ENCODE measurements at places on chromosomes 3 and 15. TPM values are rescaled to one million over a fixed set of nuclear protein-coding genes. Genes with fewer than 3 reads are reported as not detected.

ARMC8 gene
- total RNA-seq, result 55.8 TPM

MESD gene
- 28.1 TPM for total RNA-seq

SEMA3G gene
- total RNA-seq, result not detected

LPP gene
- 39.7 TPM for total RNA-seq

SPPL2A gene
- total RNA-seq, result 91.6 TPM

RTP1 gene
- total RNA-seq, result not detected

ARL8B gene
- 54.0 TPM for total RNA-seq

LRRN1 gene
- total RNA-seq, result not detected

LRRIQ4 gene
- 0.15 TPM for total RNA-seq

MITF gene
- 0.44 TPM for total RNA-seq

ERC2 gene
- total RNA-seq, result 1.4 TPM

CYP1A2 gene
- total RNA-seq, result not detected
